ENCODE measurements at places on chromosomes 1 and 21.

GRCh38 chr1:242876030-242876429 lies 351.5 kb upstream of the PLD5 start:
- DNase-seq = no peak

DNA sequence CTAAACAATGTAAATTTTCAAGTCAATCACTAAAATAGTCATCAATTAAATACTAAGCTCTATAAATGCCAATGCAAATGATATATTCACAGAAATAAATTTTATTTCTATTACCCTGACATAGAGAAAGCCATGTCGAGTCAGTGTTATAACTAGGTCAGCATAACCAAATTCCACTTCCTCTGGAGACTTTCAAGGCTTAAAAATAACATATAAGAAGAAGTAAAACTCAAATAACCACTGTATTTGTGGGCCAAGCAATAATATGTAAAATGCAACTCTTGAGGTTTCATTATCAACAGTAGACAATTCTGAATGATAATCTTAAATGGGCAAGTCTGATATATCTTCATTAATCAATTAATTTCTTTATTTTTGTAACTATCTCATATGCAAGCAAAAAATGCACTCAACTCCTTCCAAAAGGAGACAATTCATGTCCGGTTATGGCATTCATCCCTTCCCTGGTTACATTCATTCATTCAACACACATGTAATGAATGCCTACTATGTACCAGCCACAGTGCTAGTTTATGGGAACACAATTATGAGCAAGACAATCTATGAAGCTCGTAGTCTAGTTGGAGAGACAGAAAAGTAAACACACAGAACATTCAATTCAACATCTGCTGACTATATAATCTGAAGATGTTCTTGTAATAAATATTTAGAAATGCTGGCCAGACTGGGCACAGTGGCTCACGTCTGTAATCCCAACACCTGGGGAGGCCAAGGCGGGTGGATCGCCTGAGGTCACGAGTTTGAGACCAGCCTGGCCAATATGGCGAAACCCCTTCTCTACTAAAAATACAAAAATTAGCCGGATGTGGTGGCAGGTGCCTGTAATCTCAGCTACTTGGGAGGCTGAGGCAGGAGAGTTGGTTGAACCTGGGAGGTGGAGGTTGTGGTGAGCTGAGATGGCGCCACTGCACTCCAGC lies 37.1 kb upstream of the CAP1 start:
- no peak for DNase-seq

GRCh38 chr1:68142036-68142435 lies 90.3 kb downstream of the WLS start:
- no peak for DNase-seq

DNA sequence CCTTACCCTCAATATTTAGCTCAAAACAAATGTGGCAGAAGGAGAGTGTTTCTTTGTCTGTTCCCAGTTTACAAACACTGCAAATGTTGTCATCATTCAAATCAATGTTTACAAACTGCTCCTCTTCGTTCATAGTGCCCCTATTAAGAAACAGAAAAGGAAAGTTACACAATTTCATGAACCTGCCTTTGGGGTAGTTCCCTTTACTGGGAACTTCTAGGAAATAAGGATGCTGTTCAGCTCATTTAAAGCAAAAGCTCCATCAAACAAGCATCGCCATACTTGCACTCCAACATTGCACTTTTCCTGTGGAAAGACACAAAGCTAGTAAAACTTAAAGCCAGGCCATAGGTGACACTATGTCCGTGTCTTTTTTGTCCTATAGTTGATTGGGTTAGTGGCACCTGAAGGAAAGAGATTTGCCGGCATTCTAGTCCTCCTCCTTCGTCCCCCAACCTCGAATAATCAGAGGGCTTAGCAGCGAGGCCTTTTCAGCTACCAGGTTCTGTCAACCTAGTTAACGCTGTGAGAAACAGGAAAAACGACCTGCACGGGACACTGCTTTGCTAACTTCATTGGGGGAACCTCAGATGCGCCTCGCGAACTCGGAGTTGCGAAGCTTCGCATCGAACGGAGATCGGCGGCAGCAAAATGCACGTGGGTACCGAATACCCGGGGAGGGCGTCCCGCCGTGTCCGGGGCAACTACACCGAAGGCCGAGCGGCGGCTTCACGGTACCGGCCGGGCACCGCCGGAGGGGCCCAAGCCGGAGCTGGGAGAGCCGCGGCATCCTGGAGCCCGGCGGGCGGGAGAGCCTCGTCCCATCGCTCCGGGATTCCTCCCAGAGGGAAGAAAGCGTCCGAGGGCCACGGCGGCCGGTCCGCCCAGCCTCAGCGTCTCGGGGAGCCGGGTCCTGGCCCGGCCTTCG lies 706 bp downstream of the C21orf91 start:
- DNase-seq = no peak

- no peak for DNase-seq
Observed at GRCh38 chr1:205700865-205701401, 20.6 kb upstream of the SLC45A3 start.

DNA sequence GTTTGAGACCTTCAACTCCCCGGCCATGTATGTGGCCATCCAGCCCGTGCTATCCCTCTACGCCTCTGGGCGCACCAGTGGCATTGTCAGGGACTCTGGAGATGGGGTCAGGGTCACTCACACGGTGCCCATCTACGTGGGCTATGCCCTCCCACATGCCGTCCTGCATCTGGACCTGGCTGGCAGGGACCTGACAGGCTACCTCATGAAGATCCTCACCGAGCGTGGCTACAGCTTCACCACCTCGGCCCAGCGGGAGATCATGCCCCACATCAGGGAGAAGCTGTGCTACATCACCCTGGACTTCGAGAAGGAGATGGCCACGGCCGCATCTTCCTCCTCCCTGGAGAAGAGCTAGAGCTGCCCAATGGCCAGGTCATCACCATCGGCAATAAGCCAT lies 36.5 kb upstream of the ZP4 start:
- no peak for DNase-seq

DNA sequence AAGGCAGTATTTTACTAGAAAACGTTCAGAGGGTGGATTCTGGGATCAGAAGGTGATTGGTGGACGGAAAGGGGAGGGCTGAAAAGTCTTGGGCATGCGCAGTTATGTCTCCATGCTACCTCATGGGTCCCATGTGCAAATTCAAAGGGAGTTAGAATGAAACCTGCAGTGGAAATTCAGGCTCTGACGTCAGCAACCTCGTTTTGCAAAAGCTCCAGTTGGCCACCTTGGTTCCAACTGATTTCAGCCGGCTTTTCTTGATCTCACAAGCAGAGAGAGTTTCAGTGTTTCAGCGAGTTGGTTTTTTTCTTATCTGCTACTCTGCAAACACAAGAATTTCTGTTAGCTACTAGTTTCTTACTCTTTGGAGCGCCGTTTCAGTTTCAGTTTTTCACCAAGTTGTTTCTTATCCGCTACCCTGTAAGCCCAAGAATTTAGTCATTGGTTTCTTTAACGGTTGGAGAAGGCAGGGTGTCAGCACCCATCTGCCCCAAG lies 69.8 kb upstream of the PGBD5 start:
- DNase-seq = no peak

- no peak for DNase-seq
Observed at GRCh38 chr21:44524414-44525371, 15.3 kb downstream of the KRTAP10-1 start.

DNA sequence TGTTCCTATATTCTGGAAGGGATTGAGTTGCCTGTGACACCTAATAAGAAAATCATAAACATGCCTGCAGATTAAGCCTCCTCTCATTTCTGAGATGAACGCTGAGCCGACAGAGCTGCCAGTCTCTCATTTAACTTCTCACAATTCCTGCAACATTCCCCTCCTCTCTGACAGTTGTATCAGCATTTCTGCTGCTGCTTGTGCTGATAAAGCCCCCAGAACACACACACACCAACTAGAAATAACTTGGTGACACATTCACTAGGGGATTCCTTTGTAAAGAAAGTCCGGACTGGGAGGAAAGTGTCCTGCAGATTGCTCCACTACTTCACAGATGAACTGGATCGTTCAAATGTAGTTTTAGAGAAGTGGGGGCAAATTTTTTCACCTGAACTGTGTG lies 437.3 kb downstream of the PLA2G4A start:
- no peak for DNase-seq

DNA sequence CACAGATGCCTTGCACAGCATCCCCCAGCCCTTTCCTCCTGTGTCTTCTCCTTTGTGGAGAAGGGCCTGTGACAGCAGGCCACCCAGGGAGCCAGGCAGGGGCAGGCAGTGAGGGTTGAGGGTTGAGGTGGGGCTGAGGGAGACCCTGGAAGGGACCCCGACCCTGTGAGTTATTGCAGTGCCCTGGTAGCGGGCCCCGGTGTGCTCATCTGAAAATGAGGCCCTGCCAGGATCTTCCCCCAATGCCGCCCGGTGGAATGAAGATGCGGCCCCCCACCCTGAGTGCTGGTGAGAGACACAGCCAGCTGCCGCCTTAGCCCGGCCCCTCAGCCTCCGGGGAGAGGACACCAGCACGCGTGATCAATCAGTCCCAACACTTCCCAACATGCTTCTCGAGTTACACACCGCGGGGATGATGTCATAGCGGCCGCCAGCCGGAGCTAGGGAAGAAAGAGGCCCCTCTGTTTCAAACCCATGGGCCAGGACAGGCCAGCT lies 36.2 kb upstream of the ACTRT2 start:
- DNase-seq = peak; percentile 1
